Smooth muscle cell of the coronary artery (primary cell): ENCODE measurements at places on chromosomes 11 and 22. TPM values are rescaled to one million over a fixed set of nuclear protein-coding genes. Genes with fewer than 3 reads are reported as not detected.

CCDC87 gene
- total RNA-seq = 0.12 and 0.15 TPM in 2 replicates

TRAF6 gene
- 4.3 and 6.1 TPM in 2 replicates for total RNA-seq

GLB1L3 gene
- not detected in 2 replicates for total RNA-seq

CARD18 gene
- total RNA-seq = not detected in 2 replicates

SERPING1 gene
- 1.4 and 8.2 TPM in 2 replicates for total RNA-seq

PRDM11 gene
- total RNA-seq = 4.2 and 4.6 TPM in 2 replicates

C1QTNF5 gene
- 10.6 and 11.6 TPM in 2 replicates for total RNA-seq

P2RY6 gene
- total RNA-seq = 0.12 and 5.9 TPM in 2 replicates

ARRB1 gene
- 7.4 and 44.6 TPM in 2 replicates for total RNA-seq

OR5T3 gene
- not detected in 2 replicates for total RNA-seq

EHBP1L1 gene
- total RNA-seq = 46.1 and 54.4 TPM in 2 replicates

GTSE1 gene
- 1.8 TPM in 1 of 2 replicates, not detected in the other for total RNA-seq

CAVIN3 gene
- total RNA-seq = 51.8 and 199 TPM in 2 replicates

ZNF143 gene
- 26.7 and 73.7 TPM in 2 replicates for total RNA-seq

BDNF gene
- 1.2 and 38.8 TPM in 2 replicates for total RNA-seq

PDE2A gene
- 2.0 and 2.6 TPM in 2 replicates for total RNA-seq

SLC22A8 gene
- total RNA-seq = not detected in 2 replicates

APLNR gene
- total RNA-seq = 0.35 TPM in 1 of 2 replicates, not detected in the other

EPS8L2 gene
- 44.3 and 83.2 TPM in 2 replicates for total RNA-seq

HTR3A gene
- total RNA-seq = not detected in 2 replicates

KCNJ5 gene
- total RNA-seq = under 0.01 and 0.12 TPM in 2 replicates

OR51I1 gene
- total RNA-seq = not detected in 2 replicates

CYP2R1 gene
- 4.9 and 5.7 TPM in 2 replicates for total RNA-seq

CALCA gene
- not detected in 2 replicates for total RNA-seq

OR10D3 gene
- not detected in 2 replicates for total RNA-seq

TRPM5 gene
- not detected in 2 replicates for total RNA-seq

LRRC10B gene
- total RNA-seq = not detected in 2 replicates

SPDYC gene
- not detected in 2 replicates for total RNA-seq

MMP1 gene
- total RNA-seq = 73.8 and 4,826 TPM in 2 replicates

PHRF1 gene
- 16.6 and 19.2 TPM in 2 replicates for total RNA-seq

NAP1L4 gene
- total RNA-seq = 81.2 and 106 TPM in 2 replicates

APOL4 gene
- total RNA-seq = 2.4 and 6.2 TPM in 2 replicates

BARX2 gene
- not detected in 2 replicates for total RNA-seq

RAB39A gene
- total RNA-seq = not detected in 2 replicates

C11orf87 gene
- under 0.01 TPM in 1 of 2 replicates, not detected in the other for total RNA-seq

SLC22A25 gene
- not detected in 2 replicates for total RNA-seq

TP53I11 gene
- total RNA-seq = 0.98 and 17.3 TPM in 2 replicates

FOLR1 gene
- not detected in 2 replicates for total RNA-seq

DGAT2 gene
- 0.60 and 18.7 TPM in 2 replicates for total RNA-seq

OR5B21 gene
- total RNA-seq = not detected in 2 replicates
